ENCODE measurements at places on chromosomes 6 and 20.
A peak's percentile ranks its signal among the peaks of the same experiment; 100 is the strongest.

GRCh38 chr20:44011251-44011940, 96.7 kb downstream of the TOX2 start:
- no peak for DNase-seq

DNA sequence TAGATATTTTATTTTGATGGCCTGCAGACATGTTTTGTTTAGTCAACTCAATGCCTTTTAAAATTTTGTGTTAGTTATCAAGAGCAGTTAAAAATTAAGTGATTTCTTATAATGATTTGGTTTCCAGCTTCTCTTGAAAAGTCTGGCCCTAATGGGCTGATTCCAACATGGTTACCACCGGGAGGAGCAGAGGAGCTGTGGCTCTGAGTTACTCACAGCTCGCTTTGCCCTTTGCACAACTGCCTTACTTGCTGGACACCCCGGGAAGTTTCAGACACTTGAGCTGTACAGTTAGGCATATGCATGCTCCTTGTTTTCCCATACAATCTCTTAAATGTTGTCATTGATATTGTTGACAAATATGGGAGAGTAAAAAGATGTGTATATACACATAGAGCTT, 173.1 kb upstream of the MMS22L start:
- peak; percentile 2 for DNase-seq

DNA sequence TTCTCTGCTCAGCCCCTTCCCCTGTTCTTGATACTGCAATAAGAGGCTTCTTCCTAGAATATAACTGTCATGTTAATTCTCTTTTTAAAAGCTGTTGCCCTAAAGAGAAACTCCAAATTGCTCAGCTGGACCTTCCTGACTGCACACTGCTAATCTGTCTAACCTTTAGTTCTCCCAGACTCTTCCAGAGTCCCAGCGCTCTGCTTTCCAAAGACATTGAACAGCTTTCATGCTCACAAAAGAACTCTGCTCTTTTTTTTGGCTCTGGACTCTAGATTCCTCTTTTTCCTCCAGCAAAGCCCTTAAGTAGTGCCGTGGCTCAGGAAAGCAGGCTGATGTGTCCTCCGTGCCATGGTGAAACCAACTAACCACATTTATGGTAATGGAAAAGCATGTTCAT, 356.6 kb upstream of the RSPO3 start:
- no peak for DNase-seq

DNA sequence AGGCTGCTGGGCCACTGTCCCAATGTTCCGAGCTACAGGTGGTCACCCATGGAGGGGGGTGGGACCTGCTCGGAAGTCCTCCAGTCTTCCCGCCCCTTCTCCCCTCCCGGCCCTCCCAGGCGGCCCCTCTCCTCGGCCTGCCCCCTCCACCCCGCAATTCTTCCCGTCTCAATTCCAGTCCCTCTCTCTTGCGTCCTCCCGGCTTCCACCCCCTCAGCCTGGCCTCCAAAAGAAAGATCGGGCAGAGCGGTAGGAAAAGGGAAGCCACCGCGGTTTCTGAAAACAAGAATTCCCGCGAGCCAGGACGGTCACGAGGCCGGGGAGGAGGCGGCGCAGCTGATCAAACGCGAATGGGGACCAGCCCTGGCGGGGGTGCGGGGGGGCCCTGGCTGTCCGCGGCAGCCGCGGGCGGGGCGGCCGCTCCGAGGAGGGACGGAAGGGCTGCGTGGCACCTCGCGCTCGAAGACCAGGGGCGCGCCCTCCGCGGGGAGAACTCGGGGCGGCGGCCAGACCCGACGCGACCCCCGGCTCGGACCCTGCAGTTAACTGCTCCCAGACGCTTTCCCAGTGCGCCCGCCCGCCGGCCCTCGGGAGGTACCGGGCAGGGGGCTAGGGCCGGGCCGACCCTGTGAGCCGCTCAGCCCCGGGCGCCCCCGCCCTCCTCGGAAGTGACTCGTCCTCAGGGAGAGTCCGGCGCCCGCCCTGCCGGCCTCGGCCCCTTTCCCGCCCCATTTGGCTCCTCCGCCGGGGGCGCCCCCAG, 1.0 kb downstream of the PXDC1 start:
- DNase-seq, result peak; percentile 73

DNA sequence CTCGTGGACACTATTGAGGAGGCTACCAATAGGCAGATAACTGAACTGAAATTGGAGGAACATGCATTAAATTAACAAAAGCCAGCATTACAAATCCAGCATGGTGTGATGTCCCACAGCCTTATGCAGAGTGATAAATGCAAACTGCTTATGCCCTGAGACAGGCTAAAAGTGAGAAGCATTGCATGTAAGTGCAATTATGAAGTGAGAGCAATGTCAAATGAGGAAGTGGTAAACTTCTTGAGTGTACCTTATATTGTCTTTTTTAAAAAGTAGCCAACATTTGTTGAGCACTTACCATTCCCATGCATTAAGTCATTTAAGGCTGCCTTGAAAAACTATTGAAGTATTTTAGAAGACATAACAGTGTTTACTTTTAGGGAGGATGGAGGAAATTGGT, 212.2 kb downstream of the TBC1D7 start:
- no peak for DNase-seq

- DNase-seq, result no peak
Measured at GRCh38 chr6:39388606-39389483, 66.3 kb upstream of the KCNK16 start.

DNA sequence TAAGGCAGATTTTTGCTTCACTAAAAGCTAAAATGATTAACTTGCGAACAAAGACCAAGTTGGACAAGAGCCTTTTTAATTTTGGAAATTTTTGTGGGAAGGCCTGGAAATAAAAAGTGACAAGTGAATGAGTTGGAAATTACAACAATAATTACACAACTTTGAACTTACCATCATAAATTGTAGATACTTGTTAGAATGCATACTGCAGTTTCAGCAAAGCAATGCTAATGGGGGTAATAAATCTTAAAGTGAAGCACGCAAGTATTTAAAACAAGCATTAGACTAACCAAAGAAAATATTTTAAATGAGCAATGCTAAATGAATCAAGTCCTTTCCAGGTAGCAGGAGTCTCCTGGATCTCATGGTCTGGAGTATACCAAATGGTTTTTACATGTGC, 83.2 kb upstream of the EYA4 start:
- DNase-seq, result no peak

GRCh38 chr6:150549674-150550101, 50.0 kb upstream of the PLEKHG1 start:
- DNase-seq, result no peak

DNA sequence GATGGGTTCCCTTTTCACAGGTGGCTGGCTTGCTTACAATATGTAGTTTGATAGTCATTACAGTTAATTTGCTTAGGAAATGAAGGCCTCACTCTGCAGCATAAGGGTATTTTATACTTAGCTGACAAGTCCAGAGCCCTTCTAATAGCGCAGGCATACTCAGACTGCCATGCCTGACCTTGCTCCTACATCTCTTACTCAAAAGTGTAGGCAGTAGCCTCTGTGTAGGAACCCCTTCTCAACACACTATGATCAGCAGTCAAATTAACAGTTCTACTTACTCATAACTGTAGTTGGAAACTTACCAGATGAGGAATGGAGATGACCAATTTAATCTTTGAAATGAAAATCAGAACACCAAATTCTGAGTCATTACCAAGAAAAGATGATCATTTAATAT, 373.5 kb downstream of the TBC1D32 start:
- no peak for DNase-seq

GRCh38 chr6:87766211-87766610, 64.2 kb upstream of the AKIRIN2 start:
- DNase-seq, result no peak

GRCh38 chr6:33207552-33208090, 679 bp upstream of the RING1 start:
- peak; percentile 47 for DNase-seq

GRCh38 chr6:68506911-68507310, 128.2 kb upstream of the ADGRB3 start:
- no peak for DNase-seq

DNA sequence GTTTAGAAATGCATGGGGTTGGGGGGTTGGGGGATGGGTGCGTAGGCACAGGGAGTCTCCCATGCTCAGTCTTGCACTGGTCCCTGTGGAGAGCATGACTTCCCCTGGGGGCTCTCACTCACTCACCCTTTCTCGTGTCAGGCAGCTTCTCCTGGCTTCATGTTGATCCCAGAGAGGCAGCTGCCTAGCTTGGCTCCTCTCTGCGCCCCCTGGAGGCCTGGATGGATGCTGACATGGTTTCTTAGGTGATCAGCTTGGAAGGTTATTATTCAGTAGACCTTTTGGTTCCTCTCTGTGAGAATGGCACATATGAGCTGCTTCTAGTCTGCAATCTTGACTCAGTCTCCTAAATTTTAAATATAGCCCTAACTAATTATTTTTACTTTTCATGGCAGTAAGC, 109.3 kb upstream of the FAM83B start:
- DNase-seq, result no peak

- DNase-seq, result peak; percentile 29
Measured at GRCh38 chr6:130324657-130325056, 41.2 kb upstream of the TMEM200A start.

- no peak for DNase-seq
Measured at GRCh38 chr6:63940056-63940455, 304.5 kb downstream of the PHF3 start.

GRCh38 chr20:38727607-38728190, 3.4 kb downstream of the SLC32A1 start:
- DNase-seq, result no peak

DNA sequence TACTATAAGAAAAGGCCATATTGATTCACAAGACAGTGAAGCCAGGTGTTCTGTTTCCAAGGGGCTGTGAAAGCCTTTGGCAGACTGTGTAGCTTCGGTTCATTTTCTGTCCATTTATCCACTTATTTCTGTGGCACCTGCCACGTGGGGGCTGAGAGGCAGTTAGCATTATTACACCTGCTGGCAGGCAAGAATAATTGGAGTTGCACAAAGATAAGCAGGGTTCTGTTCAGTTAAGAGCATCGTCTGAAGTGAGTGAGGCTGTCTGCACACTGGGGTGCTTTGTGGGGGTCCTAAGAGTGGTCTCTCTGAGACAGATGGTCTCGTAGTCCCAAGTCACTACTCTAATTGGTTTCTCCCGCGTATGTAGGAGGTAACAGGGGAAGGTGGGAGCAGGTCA, 60.6 kb upstream of the CCN6 start:
- DNase-seq, result no peak

DNA sequence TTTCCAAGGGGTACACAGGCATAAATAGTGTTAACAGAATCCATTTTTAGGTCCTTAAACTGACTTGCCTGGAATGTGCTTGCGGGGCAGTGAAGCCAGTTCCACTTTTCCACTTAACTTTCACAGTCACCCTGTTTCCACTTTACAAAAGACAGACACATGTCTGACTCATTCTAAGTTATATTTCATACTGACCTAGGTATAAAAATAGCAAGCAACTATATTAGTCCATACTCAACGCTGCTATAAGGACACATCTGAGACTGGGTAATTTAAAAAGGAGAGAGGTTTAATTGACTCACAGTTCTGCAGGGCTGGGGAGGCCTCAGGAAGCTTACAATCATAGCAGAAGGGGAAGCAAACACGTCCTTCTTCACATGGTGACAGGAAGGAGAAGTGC, 88.2 kb downstream of the MTFR2 start:
- DNase-seq, result no peak

DNA sequence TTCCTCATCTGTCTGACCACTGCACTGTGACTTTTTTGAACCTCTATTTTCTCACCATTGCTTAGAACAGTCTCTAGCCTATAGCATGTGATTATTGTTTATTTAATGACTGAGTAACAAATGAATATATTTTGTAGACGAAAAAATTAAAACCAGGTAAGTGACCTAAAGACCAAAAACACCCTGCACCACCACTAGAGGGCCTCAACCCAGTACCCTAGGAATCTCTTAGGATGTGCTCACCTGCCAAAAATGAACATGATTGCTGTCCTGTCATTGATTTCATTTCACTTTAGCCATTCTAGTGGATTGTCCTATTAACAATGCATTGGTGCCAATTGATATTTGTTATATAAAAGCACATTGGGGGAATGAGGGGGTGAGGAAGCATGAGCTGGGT, 199.1 kb downstream of the COL9A1 start:
- DNase-seq, result peak; percentile 36
